ENCODE measurements at places on chromosomes 16 and 17. TPM values are rescaled to one million over a fixed set of nuclear protein-coding genes. Genes with fewer than 3 reads are reported as not detected.

The EIF3CL gene
- total RNA-seq = 126 TPM

DNA sequence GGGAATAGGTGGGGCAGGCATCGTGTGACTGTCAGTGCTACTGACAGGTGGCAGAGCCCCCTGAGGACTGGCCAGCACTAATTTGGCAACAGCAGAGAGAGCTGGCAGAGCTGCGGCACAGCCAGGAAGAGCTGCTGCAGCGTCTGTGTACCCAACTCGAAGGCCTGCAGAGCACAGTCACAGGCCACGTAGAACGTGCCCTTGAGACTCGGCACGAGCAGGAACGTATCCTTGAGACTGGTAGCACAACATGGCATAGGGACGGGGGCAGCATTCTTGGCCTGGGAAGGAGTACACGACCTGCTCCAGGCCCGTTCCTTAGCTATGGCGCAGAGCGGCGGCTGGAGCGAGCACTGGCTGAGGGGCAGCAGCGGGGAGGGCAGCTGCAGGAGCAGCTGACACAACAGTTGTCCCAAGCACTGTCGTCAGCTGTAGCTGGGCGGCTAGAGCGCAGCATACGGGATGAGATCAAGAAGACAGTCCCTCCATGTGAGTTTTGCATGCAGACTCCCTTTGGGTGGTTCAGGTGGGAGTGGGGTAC lies 3.0 kb upstream of the NRN1L start:
- DNase-seq = no peak
- H3K27me3 ChIP-seq = no peaks in the 10 kb centered on the region
- no peak overlapping the region for H3K27ac ChIP-seq
- H3K4me1 ChIP-seq = no peaks in the 10 kb centered on the region

DNA sequence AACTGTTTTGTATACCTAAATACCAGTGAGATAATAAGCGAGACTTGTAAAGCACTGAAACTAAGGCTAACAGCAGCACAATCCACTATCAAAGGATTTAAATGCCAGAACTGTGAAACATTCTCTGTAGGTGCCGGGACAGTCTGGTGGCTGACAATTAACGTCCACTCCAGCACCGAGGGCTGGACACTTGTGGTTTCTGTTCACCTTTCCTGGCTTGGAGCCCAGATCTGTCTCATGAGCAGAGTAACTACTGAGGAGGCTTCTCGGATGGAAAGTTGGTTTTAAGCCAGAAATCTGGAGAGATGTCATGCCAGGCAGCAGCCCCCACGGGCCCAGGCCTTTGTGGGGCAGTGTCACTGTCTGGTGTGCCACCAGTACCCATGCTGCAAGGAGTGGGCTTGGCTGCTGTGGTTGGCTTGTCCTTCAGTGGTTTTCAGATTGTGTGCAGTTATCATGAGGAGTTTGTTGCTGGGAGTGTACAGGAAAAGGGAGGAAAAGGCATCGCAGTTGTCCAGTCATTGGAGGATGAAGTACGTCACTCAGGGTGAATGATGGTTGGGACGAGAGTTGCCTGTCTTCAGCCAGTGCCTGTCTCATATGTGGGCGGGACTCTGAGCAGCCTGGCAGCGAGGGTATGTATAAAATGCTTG lies 35.5 kb downstream of the UBN1 start:
- no peak overlapping the region for H3K27ac ChIP-seq
- no peak overlapping the region for H3K4me3 ChIP-seq
- no peak for DNase-seq
- no peaks in the 10 kb centered on the region for H3K4me1 ChIP-seq
- peaks cover 87% of the 10 kb centered on the region for H3K36me3 ChIP-seq

DNA sequence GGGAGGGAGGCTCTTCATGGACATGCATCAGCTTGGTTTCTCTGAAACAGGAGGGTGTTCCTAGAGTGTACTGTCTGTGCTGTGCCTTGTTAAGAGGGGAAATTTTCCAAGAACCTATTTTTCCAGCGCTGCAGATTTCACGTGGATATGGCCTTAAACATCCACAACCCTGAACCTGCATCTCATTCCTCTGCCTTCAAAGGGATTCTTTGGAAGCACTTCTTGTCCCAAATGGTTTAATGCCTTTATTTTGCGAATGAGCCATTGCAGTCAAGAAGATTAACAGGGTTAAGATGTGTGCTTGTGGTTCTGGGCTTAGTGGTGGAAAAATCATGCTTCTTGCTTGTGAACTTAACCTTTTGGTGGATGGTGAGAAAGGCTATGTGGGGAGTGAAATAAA lies 161.2 kb downstream of the XYLT1 start:
- H3K4me1 ChIP-seq = peaks cover 4% of the 10 kb centered on the region
- H3K27me3 ChIP-seq = no peaks in the 10 kb centered on the region
- no peaks in the 10 kb centered on the region for H3K36me3 ChIP-seq
- DNase-seq = no peak
- H3K4me3 ChIP-seq = no peak overlapping the region
- H3K27ac ChIP-seq = no peak overlapping the region

DNA sequence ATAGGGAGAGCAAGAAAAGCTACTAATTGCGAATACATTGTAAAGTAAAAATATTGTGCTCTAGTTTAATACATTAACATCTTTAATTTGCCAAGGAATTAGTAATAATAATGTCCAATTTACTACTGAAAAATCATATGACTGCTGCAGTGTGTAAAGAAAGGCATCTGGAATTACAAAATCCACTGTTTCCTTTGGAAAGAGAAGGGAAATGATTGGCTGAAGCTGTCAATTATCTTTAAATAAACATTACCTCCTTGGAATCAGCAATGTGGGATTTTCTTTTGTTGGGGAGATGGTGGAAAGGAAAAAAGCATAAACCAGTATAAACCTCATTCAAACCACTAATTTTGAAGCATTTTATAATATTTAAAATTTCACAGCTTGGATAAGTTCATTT lies 276.0 kb downstream of the MAP2K6 start:
- H3K27ac ChIP-seq = no peak overlapping the region
- no peaks in the 10 kb centered on the region for H3K4me1 ChIP-seq
- H3K27me3 ChIP-seq = no peaks in the 10 kb centered on the region
- no peak for DNase-seq

- H3K4me3 ChIP-seq = no peak overlapping the region
- no peaks in the 10 kb centered on the region for H3K4me1 ChIP-seq
- no peaks in the 10 kb centered on the region for H3K27me3 ChIP-seq
- H3K36me3 ChIP-seq = no peaks in the 10 kb centered on the region
- no peak overlapping the region for H3K27ac ChIP-seq
Measured at GRCh38 chr16:82033683-82034300, 1.3 kb upstream of the HSD17B2 start.

GRCh38 chr17:50185631-50186471 lies 15.6 kb downstream of the COL1A1 start:
- no peak overlapping the region for H3K4me3 ChIP-seq
- H3K4me1 ChIP-seq = peaks cover 11% of the 10 kb centered on the region
- no peaks in the 10 kb centered on the region for H3K36me3 ChIP-seq
- DNase-seq = no peak
- no peak overlapping the region for H3K27ac ChIP-seq

- no peaks in the 10 kb centered on the region for H3K36me3 ChIP-seq
- H3K4me1 ChIP-seq = no peaks in the 10 kb centered on the region
- no peak overlapping the region for H3K27ac ChIP-seq
- no peak for DNase-seq
- no peaks in the 10 kb centered on the region for H3K27me3 ChIP-seq
Measured at GRCh38 chr16:71214746-71215381, 15.7 kb downstream of the HYDIN start.

- H3K4me1 ChIP-seq = peaks cover 7% of the 10 kb centered on the region
- no peak overlapping the region for H3K4me3 ChIP-seq
Measured at GRCh38 chr16:88527186-88527936, 42.8 kb upstream of the ZC3H18 start.

DNA sequence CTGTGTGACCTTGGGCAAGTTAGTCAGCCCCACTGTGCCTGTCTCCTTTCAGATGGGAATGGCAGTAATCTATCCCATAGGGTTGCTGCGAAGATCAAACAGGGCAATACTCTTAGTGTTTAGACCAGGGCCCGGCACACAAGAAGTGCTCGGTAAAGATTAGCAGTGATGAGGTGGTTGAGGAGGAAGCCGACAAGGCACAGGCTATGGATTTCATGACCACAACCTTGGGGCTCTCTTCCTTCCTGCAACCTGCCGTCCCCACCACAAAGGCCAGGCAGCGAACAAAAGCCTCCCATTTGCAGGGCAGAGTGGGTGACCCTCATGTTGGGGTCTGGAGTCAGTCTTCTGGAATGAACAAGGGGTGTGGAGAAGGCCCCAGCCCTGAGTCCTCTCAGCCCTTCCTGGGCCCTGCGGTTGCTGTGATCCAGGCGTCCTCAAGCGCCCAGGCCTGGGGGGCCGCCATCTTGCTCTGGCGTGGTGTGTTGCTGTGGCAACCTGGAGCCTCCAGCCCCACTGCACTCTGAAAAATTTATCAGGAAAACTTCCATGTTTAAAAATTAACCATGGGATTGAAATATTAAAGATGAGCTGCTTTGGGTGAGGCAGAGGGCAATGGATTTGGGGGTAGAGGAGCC lies 9.8 kb downstream of the ADAM11 start:
- no peak overlapping the region for H3K27ac ChIP-seq
- no peaks in the 10 kb centered on the region for H3K4me1 ChIP-seq
- no peaks in the 10 kb centered on the region for H3K27me3 ChIP-seq
- H3K4me3 ChIP-seq = no peak overlapping the region

GRCh38 chr16:58114827-58115825 lies 14.1 kb downstream of the CFAP20 start:
- no peaks in the 10 kb centered on the region for H3K4me1 ChIP-seq
- no peaks in the 10 kb centered on the region for H3K27me3 ChIP-seq
- no peak overlapping the region for H3K4me3 ChIP-seq
- no peak overlapping the region for H3K27ac ChIP-seq
- H3K36me3 ChIP-seq = peaks cover 24% of the 10 kb centered on the region
- DNase-seq = no peak

- no peak overlapping the region for H3K27ac ChIP-seq
- H3K27me3 ChIP-seq = no peaks in the 10 kb centered on the region
- DNase-seq = no peak
- H3K36me3 ChIP-seq = no peaks in the 10 kb centered on the region
Measured at GRCh38 chr16:51159865-51160264, 8.8 kb upstream of the SALL1 start.

- no peaks in the 10 kb centered on the region for H3K27me3 ChIP-seq
- H3K36me3 ChIP-seq = no peaks in the 10 kb centered on the region
- H3K27ac ChIP-seq = no peak overlapping the region
Measured at GRCh38 chr17:77916264-77916663, 42.2 kb upstream of the TNRC6C start.

DNA sequence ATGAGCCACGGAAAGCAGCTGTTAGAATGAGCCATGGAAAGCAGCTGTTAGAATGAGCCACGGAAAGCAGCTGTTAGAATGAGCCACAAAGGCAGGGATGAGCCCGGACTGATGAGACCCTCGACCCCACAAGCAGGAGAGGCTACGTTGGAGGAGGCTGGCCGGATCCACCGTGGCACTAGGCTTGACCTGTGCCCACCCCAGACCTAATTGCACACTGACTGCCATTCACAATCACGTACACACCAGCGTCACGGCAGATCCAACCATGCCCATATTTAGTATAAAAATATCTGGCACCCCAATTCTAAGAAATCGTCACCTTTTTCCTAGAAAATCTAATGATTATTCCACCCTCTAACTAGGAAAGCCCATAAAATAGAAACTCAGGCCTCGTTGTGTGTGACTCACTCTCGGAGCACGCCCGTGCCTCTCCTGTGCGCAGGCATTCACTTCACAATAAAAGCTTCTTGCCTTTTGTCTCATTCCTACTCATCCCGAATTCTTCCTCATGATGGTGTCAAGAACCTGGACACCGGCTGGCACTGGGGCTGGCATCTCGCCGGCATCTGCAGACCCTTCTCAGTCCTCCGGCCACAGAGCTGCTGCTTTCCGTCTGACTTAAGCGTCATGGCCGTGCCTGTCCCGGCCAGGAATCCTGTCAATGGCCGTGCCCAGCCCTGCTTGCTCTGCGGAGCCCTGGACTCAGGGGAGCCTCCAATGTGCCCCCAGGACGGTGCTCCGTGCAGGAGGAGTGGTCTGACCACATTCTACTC lies 5.5 kb upstream of the SECTM1 start:
- H3K4me1 ChIP-seq = peaks cover 12% of the 10 kb centered on the region
- no peak for DNase-seq
- H3K27ac ChIP-seq = no peak overlapping the region
- H3K4me3 ChIP-seq = no peak overlapping the region

- peaks cover 4% of the 10 kb centered on the region for H3K27me3 ChIP-seq
- H3K27ac ChIP-seq = no peak overlapping the region
- no peak for DNase-seq
- H3K36me3 ChIP-seq = no peaks in the 10 kb centered on the region
Measured at GRCh38 chr16:50878966-50879615, 137.2 kb downstream of the CYLD start.

GRCh38 chr17:59329176-59330052 lies 2.0 kb upstream of the YPEL2 start:
- H3K27me3 ChIP-seq = no peaks in the 10 kb centered on the region
- H3K4me3 ChIP-seq = no peak overlapping the region
- H3K27ac ChIP-seq = peak overlapping the region; percentile 58
- peaks cover 8% of the 10 kb centered on the region for H3K36me3 ChIP-seq
- DNase-seq = peak; percentile 51

DNA sequence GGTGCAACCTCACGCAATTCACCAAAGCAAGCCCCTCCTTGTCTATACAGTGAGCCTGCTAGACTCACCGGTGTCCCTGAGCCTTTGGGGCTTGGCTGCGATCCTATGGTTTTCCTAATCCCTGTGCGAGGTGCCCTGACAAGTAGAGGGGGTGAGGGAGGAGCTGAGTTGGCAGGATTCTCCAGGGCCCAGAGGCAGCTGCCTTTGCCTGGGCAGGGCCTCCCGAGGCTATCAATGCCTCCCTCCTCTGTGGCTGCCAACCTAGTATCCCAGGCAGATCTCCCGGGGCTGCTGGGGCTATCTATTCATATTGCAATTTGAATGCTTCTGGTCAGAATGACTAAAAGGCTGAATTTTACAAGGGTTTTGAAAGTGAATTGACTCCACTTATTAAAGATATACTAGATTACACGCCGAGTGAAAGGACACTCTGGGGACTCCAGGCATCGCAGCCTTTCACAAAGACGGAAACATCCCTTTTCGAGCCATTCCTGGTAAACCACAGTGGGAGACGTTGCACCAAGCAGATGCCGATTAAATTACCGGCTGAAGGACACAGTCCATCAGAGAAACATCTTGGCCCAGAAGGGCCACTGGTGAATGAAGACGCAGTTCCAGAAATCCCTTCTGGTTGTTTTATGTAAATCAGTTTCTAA lies 11.3 kb upstream of the PITPNM3 start:
- DNase-seq = no peak

GRCh38 chr17:58680038-58680369 lies 11.8 kb downstream of the TEX14 start:
- no peaks in the 10 kb centered on the region for H3K36me3 ChIP-seq
- no peaks in the 10 kb centered on the region for H3K4me1 ChIP-seq
- H3K4me3 ChIP-seq = no peak overlapping the region
- DNase-seq = no peak
